ENCODE measurements at places on chromosomes 13 and 19.

GRCh38 chr13:101140936-101141335, 275.4 kb downstream of the NALCN start:
- DNase-seq, result no peak

GRCh38 chr13:72246396-72246795, 379.4 kb upstream of the DACH1 start:
- DNase-seq, result no peak

DNA sequence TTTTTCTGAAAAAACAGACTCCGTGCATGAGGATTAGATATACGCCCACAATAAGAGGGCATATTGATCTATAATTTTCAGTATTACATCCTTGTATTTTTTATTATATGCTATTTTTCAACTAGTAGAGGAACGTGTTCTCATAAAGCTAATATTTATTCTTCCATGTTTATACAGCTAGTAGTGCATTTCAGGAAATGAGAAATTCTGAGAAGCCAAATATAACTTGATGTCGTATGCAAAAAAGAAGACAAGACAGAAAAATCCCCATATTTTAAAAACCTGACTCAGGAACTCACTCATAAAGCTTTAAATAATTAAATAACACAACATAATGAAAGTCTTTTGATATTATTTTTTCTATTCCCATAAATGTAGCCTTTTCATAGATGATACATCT, 308.6 kb downstream of the ENOX1 start:
- no peak for DNase-seq

GRCh38 chr13:60931858-60932546, 483.6 kb downstream of the PCDH20 start:
- DNase-seq, result no peak

- no peak for DNase-seq
These were observed 999 bp upstream of the ZNF264 start for GRCh38 chr19:57190301-57190700.

DNA sequence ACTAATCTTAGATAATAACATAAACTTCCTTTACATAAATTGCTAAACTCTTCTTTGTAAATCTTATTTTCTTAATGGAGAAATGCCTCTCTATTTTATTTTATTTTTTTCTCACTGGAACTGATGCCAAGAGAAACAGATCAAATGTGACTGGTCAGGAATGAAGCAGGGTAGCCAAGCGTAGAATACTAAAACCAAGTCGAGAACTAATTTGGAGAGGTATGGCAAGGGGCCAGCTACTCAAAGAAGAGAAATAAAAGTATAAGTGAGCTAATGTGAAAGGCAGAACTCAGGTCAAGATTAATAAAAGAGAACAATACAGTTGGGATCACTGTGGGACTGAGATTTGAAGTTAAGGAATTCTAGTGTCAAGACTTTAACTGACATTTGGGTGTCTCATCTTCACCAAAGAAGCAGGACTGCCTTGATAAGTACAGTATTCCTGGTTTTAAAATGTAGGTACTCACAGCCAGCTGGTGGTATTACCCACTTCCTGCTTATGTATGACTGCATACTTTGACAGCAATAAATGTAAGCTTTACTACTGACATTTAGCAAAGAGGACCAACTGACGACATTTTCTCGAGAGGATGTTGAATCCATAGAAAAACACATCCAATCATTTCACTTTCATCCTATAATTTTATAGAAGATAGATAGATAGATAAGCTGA, 1192.2 kb downstream of the EFNB2 start:
- no peak for DNase-seq

DNA sequence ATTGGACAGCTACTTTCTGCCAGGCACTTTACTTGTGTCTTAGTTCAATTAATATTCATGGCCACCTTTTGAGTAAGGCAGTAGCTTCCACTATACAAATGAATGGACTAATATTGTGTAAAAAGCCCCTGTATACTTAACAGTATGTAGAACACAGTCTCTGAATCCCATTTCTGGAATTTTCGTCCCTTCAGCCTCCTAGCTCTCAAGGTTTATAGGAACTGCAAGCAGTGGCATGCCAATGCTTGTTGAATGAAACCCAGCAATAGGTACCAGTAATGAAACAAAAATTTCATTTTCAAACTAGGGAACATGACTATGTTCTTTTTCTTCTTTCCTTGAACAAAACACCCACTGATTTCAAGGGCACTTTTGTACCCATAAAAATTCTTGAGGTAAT, 361.6 kb downstream of the TDRD3 start:
- DNase-seq, result no peak

- no peak for DNase-seq
These were observed 581 bp downstream of the RPL18 start for GRCh38 chr19:48618278-48618915.

- DNase-seq, result no peak
These were observed 207.4 kb upstream of the RFC3 start for GRCh38 chr13:33610438-33611120.

GRCh38 chr13:88217883-88218282, 546.7 kb downstream of the SLITRK5 start:
- DNase-seq, result no peak

- no peak for DNase-seq
These were observed 33.9 kb downstream of the CAB39L start for GRCh38 chr13:49410006-49410405.

GRCh38 chr13:104140552-104140951, 1074.3 kb upstream of the SLC10A2 start:
- DNase-seq, result no peak

DNA sequence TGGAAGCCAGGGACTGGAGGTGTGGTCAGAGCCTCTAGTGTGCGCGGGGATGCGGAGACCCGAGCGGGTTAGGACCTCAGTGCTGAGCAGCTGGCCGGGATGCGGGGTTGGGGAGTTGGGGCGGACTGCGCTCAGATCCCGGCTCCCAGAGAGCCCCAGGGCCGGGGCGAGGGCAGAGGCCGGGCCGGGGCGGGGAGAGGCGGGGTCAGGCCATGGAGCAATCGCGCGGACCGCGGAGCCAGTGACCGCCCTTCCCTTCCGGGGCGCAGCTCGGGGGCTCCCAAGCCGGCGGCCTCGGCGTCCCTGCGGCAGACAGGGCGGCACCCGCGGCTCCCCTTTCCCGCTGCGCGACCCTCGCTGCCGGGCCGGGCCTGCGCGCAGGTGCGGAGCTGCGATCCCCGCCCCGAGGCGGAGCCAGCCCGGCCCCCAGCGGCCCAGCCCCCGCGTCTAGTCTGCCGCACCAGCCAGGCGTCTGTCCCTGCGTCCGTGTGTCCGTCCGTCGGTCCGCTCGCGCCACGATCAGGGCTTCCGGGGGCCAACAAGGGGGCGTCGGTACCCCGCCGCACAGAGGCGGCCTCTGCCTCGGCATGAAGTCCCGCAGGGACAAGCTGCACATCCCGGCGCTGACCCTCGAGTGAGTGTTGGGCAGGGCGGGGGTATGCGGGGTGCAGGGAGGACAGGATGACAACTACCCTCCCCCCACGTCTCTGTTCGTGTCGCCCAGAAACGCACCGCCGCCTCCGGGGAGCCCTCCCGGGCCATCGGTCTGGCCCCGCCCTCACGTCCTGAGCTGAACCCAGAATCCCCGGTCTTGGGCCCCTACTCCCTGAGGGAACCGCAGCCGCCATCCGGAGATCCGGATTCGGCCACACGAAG, 12.4 kb downstream of the MAST3 start:
- no peak for DNase-seq

DNA sequence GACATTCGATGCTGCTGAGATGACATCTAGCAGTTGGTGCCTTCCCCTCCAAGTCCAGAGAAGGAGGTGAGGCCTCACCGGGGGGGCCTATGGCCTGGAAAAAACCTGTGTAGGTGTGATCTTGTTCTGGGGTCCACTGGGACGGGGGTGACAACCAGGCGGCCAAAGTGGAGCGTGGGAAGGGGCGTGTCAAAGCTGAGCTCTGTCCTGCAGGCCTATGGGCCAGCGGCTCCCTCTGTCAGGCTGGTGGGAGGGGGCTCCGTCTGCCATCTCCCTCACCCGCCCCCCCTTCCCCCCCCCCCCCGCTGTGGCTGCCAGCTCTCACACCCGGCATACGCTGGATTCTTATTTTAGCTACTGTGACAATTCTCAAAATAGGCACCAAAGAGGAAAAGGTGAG, 56.7 kb upstream of the UQCRFS1 start:
- DNase-seq, result no peak

GRCh38 chr13:80033286-80033685, 307.6 kb downstream of the SPRY2 start:
- DNase-seq, result no peak

DNA sequence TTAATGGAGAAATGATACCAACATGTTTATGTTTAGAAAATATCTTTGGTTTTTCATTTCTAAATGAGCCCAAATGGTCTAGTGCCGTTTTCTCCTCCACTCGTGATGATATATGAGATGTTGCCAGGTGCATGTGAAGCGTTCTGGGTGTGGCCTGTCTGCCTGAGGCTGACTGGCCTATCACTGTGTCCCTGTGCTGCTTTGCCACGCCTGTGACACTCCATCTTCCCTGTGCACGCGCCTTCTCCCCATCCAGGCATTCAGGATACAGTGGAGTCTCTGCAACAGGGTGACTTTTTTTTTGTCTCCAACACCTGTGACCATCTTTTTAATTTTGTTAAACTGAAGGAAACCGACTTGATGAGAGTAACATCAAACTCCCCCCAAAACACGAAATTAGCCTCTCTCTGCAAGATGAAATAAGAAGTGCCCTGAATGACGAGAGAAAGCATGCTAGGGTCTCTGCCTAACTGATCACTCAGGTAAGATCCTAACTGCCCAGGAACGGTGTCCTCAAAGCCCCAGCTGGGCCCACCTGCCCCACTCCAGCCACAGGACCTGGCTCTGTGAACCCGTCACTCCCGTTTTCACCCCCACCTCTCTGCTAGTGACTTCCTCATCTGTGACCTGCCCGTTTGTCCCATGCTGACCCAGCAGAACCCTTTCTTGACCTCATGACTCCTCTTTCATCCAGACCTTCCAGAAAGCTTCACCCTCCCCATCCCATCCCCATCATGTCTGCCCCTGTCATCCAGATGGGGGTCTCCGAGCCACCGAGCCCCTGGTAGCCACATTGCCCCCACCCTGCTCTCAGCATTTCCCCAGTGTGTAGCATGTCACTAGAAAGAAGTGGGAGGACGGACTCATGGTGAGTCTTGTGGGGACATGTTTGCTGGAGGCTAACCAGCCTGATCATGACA, 33.2 kb upstream of the TFDP1 start:
- DNase-seq, result no peak

- DNase-seq, result no peak
These were observed 159.3 kb downstream of the ITGBL1 start for GRCh38 chr13:101611491-101612475.

DNA sequence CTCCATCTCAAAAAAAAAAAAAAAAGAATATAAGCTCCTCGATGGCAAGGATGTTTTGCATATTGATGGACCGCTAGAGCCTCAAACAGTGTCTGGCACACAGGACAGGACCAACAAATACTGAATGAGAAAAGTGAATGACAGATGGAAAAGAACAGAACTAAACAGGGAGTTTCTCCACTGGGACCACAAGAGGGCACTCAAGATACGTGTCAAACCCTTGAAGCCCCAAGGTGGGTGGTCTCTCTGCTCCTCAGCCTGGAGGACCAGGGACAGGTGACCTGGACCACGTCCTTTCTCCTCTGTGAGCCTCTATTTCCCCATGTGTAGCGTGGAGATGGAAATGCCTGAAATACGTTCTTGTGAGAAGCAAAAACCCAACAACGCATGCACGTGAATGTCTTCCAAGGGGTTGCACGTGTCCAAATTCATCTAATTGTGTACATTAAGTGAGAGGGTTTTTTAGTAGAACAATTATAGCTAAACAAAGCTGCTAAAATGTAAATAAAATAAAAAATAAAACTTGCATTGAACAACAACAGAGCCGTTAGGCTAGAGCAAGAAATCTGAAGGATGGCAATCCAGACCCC, 5.7 kb upstream of the CDC42EP5 start:
- no peak for DNase-seq

- DNase-seq, result no peak
These were observed 14.6 kb downstream of the KBTBD7 start for GRCh38 chr13:41179593-41180250.

GRCh38 chr19:40464059-40465024, 1.2 kb downstream of the BLVRB start:
- DNase-seq, result no peak

GRCh38 chr13:27124571-27124970, 47.0 kb downstream of the USP12 start:
- DNase-seq, result no peak

DNA sequence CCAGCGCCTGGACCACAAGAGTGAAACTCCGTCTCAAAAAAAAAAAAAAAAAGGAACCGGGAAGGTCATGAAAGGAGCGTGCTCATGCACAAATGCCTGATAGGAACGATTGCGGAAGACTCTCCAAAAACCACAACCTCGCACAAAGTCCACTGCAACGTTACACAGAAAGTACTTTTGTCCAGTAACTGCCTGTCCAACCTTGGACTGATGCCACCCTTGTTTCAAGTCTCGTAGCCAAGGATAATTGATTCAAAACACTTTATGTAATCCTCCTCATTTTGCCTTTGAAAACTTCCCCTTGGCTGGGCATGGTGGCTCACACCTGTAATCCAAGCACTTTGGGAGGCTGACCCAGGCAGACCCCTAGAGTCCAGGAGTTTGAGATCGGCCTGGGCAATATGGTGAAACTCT, 13.7 kb downstream of the LGALS7 start:
- DNase-seq, result no peak

GRCh38 chr13:24822640-24823039, 58.7 kb downstream of the RNF17 start:
- DNase-seq, result no peak

DNA sequence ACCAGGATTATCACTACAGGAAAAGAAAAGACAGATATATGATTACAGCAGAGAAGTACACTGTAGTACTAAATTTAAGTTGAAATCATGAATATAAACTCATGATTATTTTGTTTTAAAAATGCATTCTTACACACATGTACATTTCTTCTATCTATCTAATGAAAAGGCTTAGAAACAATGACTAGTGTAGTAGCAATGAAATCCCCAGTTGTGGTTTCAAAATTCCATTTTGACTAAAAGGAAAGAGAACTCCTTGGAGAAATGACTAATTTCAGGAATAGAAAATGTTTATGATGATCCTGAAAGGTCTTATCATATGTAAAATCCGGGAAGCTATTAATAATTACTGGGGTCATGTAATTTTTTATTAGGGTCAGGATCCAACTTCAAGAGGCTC, 195.0 kb upstream of the STARD13 start:
- no peak for DNase-seq

- no peak for DNase-seq
These were observed 285.1 kb downstream of the SPRY2 start for GRCh38 chr13:80055847-80056246.
